Activated T-helper 17 cell treated with anti-CD3 and anti-CD28 coated beads, Interleukin-2, amount 50 U/mL, for 72 hours (primary cell): ENCODE measurements at places on chromosomes 2 and 18.

- ATAC-seq, result no peak
These were observed 108.4 kb downstream of the FAM210A start for GRCh38 chr18:13617826-13618515.

DNA sequence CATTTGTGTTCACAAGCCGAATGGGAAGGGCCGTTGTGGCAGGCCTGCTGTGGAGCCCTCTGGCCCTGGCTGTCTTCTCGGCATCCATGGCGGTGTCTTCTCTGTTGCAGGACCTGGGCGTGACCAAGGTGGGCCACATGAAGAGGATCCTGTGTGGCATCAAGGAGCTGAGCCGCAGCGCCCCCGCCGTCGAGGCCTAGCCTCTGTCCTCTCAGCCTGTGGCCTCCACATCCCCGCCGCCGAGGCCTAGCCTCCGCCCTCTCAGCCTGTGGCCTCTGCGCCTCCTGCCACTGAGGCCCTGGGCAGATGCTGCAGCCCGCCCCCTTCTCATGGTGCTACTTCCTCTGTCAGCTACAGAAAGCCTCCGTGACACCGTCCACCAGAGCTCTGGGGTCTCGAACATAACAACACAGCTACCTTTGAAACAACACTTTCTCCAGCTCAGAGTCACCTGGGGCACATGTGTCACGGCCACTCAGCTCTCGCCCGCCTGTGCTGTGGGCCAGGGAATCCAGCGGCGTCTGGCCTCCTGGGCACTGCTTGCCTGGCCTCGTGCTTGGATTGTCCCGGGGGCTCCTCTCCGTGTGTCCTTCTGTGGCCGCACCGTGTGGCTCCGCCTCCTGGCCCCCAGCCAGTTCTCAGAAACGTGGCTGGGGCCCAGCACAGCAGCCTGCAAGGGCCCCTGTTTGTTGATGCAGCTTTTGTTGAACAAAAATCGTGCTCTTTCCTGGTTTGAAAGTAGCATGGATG lies 97.1 kb downstream of the USP40 start:
- ATAC-seq, result no peak

DNA sequence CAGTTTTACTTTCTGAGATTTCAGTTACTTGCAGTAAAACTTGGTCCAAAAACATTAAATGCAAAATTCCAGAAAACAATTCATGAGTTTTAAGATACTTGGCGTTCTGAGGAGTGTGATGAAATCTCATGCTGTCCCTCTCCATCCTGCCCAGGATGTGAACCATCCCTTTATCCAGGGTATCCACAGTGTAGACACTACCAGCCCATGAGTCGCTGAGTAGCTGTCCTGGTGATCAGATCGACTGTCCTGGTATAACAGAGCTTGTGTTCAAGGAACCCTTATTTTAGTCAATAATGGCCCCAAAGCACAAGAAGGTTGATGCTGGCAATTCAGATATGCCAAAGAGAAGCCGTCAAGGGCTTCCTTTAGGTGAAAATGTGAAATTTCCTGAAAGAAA lies 3.2 kb downstream of the SP100 start:
- ATAC-seq, result no peak

DNA sequence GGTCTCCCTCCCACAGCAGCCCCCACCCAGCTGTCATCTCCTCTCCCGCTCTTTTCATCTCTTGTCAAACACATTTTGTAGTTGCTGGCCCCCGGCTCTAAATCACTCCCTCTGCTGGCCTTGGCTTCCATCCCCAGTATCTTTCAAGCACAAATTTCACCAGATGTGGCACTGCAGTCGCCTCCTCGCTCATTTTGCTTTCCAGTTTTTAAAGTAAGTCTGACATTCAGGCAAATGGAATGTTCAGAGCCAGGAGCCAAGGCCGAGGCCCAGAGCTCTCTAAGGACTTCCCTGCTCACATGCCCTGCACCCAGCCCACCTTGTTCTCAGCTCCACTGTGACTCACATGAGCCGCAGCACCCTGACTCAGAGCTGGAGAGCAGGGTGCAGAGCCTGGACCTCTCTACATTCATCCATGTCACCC lies 158.4 kb downstream of the GALNT14 start:
- peak; percentile 64 for ATAC-seq

- ATAC-seq, result peak; percentile 40
These were observed 23.3 kb upstream of the ALPI start for GRCh38 chr2:232432598-232433184.

GRCh38 chr2:6927186-6927585 lies 10.0 kb downstream of the RNF144A start:
- no peak for ATAC-seq

DNA sequence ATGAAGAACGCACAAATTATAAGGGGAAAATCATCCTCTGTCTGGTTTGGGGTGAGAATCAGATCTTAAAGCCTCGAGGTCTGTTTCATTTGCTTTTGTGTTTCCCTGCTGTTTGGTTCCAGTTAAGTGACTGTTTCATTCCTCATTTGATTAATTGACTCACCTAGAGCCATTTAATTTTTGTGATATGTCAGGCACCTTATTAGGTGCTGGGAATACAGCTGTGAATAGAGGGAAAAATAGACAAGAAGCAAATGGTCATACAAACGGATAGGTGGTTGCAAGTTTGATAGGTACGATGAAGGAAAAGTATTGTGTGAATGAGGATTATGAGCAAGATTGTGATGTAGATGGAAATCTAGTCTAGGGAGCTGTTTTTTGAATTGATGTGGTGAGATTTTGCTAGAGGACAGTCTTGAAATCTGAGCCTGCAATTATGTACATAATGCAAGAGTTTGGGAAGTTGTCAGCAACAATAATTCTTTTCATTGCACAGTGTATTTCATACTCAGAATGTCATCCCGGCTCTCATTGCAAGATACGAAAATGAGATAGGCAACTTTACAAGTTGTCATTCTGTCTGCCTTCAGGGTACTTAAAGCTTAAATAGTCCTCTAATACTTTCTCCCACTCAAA lies 2.2 kb downstream of the ACSL3 start:
- ATAC-seq, result no peak

- no peak for ATAC-seq
These were observed 185.0 kb upstream of the RASGRP3 start for GRCh38 chr2:33291278-33292013.
